ENCODE measurements at places on chromosomes 5 and 9. TPM values are rescaled to one million over a fixed set of nuclear protein-coding genes. Genes with fewer than 3 reads are reported as not detected.

Gene FOXD4L4
- total RNA-seq, result 0.13 TPM

- DNase-seq, result no peak
- H3K4me1 ChIP-seq, result no peaks in the 10 kb centered on the region
- no peaks in the 10 kb centered on the region for H3K36me3 ChIP-seq
- no peak overlapping the region for H3K4me3 ChIP-seq
Measured at GRCh38 chr5:133664422-133664821, 52.1 kb upstream of the FSTL4 start.

DNA sequence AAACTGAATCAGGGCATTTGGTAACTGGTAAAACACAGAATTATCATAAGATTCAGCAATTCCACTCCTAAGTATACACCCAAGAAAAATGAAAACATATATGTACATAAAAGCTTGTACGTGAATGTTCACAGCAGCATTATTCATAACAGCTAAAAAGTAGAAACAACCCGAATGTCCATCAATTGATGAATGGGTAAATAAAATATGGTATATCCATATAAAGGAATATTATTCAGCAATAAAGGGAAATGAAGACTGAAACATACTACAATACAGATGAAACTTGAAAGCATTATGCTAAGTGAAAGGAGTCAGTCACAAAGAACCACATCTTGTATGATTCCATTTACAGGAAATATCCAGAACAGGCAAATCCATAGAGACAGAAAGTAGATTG is 65.5 kb downstream of the MPDZ start:
- H3K36me3 ChIP-seq, result no peaks in the 10 kb centered on the region
- no peak overlapping the region for H3K27ac ChIP-seq
- no peaks in the 10 kb centered on the region for H3K27me3 ChIP-seq
- no peak for DNase-seq
- H3K4me1 ChIP-seq, result no peaks in the 10 kb centered on the region

DNA sequence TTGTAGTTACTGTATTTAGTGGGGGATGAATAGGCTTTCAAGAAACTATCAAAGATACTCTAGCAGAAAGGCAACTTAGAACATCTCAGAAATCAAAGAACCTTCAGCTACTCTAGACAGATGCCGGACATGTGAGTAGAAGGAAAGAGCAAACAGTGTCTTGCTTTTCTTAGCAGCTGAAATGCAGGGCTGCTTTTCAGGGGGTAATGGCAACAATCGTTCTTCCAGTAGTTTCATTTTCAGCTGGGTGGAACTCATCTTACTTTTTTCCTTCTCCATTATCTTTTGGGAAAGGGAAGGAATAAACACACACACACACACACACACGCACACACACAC is 281.6 kb downstream of the CRB2 start:
- peaks cover 37% of the 10 kb centered on the region for H3K4me1 ChIP-seq
- peaks cover 13% of the 10 kb centered on the region for H3K27me3 ChIP-seq
- DNase-seq, result no peak
- H3K27ac ChIP-seq, result peak overlapping the region; percentile 32

DNA sequence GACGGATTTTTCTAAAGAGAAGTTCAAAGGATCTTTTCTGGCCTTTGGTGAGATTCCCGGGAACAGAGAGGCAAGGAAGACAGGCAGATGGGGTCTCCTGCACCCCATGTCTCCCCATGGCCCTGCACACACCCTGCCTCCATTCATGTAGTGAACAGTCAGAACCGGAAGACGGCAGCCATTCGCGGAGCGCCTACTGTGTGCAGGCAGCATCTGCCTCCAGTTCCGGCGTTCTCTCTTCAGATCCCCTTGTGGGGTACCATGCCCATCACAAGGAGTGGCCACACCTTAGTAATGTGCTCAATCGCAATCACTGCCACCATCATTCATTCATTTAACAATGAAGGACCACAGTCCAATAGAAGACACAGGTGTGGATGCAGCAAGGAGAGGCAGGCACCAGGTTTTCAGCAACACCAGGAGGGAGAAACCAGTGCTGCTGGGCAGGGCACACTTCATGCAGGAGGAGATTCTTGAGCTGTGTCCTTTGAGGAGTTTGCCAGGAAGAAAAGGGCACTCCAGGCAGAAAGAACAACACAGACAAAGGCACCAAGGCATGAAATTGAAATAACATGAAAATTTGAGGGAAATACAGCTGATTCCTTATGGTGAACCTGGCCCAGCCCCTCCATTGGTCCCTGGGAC is 171.5 kb upstream of the PHYKPL start:
- no peak overlapping the region for H3K27ac ChIP-seq
- no peak for DNase-seq
- H3K4me3 ChIP-seq, result no peak overlapping the region
- H3K27me3 ChIP-seq, result peaks cover 7% of the 10 kb centered on the region
- no peaks in the 10 kb centered on the region for H3K36me3 ChIP-seq

DNA sequence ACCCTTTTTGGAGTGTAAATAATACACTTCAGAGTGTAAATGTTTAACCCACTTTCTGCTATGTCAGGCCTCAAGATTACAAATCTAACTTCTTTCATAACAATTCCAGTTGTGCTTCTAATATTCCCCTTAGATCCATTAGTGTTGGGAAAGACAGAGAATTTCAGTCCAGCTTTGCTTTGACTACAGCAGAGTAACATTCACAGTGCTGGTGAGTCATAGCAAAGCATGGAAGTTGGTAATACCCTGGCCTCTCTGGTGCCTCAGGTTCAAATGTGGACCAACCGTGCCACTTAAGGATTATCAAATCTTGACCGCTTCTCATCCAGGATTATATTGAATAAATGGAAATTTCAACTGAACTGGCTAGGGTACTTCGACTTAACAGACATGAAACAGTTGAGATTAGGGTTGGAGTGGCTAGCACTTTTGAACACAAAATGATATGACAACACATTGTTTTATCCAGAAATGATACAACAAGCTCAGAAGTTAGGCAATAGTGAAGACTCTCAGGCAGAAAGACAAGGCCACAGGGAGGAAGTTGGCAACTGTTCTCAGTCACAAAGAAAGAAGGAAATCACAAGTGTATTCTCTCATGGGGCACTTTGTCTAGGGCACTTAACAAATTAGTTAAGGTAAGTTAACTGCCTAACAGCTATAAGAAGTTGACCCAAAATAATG is 24.4 kb upstream of the RASA1 start:
- H3K4me1 ChIP-seq, result peaks cover 5% of the 10 kb centered on the region
- H3K4me3 ChIP-seq, result no peak overlapping the region
- no peaks in the 10 kb centered on the region for H3K36me3 ChIP-seq

Gene SNCAIP
- total RNA-seq, result not detected

Measured in activated CD4-positive, alpha-beta memory T cell treated with anti-CD3 and anti-CD28 coated beads, Interleukin-2, amount 10 ng/mL, durations not matched to agents 7 days and 5 days (primary cell).